ENCODE measurements at places on chromosomes 2 and 18.

DNA sequence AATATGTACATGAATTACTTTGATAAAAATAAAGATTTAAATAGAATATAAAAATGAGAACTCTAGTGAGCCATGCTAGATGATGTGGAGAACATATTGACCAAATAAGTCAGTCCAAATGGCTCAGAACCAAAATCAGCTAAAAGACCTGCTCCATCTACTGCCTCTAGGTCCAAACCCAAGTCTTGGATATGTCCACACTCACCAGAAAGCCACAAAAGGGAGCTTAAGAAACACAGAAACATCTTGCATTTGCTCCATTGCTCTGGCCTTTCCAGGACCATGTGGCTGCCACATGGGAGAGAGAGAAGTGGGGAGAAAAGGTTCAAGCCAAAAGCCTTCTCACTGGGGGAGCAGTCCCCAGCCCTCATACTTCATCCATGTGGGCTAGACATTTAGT is 272.5 kb downstream of the DYSF start:
- DNase-seq: no peak

DNA sequence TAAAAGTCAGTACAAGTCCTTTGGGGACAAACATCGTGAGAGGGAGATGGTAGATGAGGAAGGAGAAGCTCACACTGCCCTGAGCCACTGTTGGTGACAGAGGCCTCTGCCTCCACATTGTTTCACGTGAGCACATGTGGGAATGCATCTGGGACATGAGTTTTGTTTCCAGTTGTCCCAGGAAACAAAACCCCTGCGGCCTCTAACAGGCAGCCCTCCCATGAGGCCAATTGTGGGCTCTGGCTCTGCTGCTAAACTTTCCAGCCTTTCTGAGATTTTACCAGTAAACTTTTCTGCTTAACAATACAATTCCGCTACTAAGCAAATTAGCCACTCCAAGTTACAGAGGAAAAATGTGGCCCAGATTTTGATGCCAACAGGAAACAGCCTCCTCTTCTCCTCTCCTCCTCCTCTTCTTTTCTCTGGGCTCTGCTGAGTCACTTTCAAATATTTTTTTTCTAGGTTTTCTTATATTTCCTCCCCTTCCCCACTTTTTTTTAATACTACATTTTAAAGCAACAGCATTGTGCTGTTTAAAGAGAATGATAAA is 23.4 kb upstream of the LRRC30 start:
- DNase-seq: no peak

GRCh38 chr2:175595139-175595538 is 406.9 kb downstream of the LNPK start:
- no peak for DNase-seq

DNA sequence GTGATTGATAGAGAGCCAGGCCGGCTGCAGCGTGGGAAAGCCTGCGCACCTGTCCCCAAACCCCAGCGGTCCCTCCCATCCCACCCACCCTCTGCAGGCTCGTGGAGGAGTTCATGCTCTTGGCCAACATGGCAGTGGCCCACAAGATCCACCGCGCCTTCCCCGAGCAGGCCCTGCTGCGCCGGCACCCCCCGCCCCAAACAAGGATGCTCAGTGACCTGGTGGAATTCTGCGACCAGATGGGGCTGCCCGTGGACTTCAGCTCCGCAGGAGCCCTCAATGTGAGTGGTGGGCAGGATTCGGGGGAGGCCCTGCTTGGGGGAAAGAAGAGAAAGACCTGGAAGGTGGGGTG is 48.9 kb upstream of the ALPP start:
- DNase-seq: no peak

All from foreskin melanocyte (primary cell).